NCI-H1694 treated with DMSO at 0.1 percent for 48 hours (cell line): ENCODE measurements at places on chromosomes 6 and 20.

- no peak for DNase-seq
Measured at GRCh38 chr6:163419413-163420288, 5.1 kb downstream of the QKI start.

GRCh38 chr6:41288030-41288753 is 1.7 kb upstream of the TREM1 start:
- DNase-seq: no peak

DNA sequence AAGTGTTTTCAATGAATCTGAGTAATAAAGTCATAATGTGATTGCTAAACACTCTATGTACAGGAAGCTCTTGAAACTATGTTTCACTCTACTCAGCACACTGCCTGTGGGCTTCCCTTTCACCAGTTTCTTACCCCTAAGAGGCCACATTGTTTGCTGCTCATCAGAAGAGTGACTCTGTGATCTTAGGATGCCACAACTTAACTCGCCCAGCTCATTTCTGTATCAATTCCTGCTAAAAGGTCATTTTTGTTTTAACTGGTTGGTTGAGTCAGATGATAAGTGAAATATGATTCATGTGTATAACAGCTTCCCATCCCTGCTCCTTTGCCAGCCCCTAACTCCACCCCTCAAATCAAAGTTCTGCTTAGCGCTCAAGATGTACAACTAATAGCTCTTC is 9.8 kb upstream of the NDUFAF4 start:
- DNase-seq: no peak

- DNase-seq: no peak
Measured at GRCh38 chr6:33856655-33857054, 52.9 kb upstream of the MLN start.

- DNase-seq: no peak
Measured at GRCh38 chr6:91879386-91879995, 1292.6 kb upstream of the MAP3K7 start.

DNA sequence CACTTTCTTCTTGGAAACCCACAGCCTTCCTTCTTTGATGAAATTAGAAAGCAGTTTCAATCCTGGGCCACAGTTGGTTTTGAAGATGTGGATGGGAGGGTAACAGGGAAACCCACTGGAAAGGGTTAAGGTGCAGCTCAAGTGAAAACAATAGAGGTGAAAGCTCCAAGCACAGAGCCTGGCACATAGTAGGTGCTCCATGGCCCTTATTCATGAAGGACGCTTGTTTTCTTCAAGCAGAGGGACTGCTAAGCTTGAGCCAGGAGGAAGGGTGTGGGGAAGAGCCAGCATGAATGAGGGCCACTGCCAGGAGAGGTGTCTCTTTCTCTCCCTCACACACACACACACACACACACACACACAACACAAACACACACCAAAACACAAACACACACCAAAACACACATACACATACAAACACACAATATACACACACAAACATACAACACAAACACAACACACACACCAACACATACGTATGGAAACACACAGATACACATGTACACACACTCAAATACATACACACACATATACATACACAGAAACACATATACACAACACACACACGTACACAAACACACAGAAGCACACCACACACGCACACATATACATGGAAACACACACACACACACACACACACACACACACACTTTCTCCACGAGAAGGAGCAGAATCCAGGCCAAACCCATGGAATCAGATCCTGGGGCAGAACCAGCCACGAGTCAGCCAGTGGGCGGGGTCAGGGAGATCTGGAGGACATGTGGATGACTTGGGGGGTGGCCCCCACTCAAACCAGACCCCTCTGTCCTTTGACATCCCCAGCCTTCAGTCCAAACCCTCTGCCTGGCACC is 23.7 kb upstream of the RBPJL start:
- no peak for DNase-seq

- no peak for DNase-seq
Measured at GRCh38 chr6:31125586-31126363, 5.5 kb upstream of the CDSN start.

GRCh38 chr20:34834459-34834893 is 9.0 kb upstream of the NCOA6 start:
- DNase-seq: peak; percentile 52

DNA sequence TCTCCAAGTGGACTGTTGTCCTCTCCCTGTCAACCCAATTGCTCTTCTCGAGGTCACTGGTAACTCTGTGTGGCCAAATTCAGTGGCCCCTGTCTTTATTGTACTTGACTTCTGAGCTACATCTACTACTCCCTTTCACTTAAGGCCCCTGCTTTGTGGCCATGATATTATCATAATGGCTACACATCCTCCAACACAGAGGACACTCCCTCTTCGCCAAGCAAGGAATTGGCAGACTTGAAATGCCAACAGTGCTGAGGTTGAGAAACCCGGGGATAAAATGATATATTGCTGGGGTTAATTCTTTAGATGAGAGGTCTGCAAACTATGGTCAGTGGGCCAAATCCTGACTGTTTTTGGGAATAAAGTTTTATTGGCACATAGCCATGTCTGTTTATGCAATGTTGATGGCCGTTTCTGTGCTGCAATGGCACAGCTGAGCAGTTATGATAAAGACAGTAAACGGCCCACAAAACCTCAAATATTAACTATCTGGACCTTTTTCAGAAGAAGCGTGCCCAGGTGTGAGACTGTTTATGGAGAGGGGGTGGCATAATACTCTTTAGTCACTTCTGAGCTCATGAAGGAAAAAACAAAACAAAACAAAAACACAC is 12.0 kb upstream of the MRPS10 start:
- DNase-seq: no peak

DNA sequence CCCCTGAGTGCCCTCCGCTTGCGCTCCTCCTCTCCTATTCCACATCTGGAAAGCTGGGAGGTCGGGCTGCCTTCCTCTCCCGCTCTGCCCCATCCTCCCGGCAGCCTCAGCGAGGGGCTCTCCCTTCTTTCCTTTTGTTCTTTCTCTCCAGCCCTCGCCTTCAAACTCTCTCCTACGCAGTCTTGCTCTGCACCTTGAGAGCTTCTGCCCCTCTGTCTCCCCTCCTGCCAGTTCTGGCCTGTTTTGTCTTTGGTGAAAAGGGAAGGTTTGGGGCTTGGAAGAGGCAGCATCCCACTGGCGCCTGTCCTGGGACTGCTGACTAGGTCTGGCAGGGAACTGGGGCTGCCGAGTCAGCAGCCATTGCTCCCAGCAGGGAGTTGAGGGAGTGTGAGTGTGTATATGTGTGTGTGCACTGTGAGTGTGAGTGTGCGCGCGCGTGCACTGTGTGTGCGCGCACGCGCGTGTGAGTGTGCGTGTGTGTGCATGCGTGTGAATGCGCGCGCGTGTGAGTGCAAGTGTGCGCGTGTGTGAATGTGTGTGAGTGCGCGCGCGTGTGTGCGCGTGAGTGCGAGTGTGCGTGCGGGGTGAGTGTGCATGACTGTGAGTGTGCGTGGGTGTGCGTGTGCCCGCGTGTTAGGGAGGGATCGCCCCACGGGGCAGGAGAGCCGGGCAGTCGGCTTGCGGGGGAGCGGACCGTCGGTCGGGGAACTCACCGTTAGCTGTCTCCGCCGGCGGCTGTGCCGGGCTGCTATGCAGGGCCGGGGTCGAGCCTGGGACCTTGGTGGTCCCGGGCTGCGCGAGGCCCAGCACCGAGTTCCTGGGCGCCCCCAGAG is 523 bp downstream of the CPXM1 start:
- DNase-seq: no peak

- no peak for DNase-seq
Measured at GRCh38 chr6:116405138-116405537, 34.4 kb downstream of the DSE start.
